ENCODE measurements at places on chromosomes 2 and 18.
A peak's percentile ranks its signal among the peaks of the same experiment; 100 is the strongest.

DNA sequence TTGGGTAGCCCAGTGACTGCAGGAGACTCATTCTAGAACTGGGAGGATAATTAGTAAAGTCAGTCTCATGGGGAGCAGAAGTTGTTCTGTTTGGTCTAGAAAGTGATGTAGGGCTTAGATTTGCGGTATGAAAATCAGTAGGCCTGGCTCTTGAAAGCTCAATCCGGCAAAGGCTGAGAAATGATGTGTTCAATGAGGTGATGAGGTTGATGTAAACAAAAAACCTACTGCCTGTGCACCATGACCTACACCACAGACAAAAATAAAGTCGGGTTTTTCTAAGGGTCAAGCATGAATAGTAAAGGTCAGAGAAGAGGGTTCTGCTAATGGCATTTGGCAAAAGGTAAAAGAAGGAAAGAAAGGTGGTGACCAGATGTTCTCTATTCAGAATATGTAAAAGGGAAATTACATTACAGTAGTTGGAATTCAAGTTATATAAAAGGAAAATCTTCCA lies 80.8 kb upstream of the COL5A2 start:
- DNase-seq, result no peak

DNA sequence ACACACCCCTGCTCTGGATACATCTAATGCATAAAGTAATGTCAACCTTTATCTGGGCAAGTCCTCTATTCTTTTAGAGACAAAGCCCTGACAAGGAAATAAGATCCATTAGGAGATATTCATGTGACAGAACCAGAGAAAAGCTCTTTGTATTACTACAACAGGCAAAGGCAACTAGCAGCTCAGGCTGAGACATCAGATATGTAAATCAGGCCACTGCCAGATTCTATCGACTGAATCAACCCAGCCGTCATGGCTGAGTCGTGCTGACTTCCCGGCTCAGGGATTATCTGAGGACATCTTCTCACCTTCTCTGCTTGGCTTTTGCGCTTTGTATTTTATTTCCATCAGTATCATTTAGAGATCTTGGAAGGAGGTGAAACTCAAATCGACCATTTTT lies 294.5 kb downstream of the PLCL1 start:
- DNase-seq, result no peak

DNA sequence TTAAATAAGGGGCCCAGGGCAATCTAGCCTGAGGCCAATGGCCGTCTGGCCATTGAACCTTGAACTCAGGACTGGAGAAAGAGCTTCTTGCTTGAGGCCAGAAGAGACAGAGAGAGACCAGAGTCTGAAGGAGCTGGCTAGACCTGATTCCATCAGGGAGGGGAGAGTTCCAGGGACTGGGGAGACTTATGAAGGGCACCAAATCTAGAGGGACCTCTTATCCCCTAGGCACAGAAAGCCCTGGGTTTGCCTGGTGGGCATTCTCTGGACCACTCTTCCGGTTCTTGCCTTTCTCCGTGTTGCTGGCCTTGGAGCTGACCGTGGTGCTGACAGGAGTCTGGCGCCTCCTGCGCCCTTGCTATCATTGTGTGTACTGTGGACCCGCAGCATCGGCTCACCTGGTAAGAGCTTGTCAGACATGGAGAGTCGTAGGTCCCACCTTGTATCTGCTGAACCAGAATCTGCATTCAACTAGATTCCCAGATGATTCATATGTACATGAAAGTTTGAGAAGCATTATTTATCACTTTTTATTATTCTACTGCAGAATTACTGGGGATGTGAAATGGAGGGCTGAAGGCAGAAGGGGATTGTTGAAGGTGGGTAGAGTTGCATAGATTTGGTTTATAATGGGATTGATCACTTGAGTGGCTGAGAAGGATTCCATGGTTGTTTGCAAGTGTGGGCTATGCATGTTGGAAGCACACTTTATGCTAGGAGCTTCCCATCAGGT lies 4.3 kb upstream of the TRPM8 start:
- DNase-seq, result no peak

DNA sequence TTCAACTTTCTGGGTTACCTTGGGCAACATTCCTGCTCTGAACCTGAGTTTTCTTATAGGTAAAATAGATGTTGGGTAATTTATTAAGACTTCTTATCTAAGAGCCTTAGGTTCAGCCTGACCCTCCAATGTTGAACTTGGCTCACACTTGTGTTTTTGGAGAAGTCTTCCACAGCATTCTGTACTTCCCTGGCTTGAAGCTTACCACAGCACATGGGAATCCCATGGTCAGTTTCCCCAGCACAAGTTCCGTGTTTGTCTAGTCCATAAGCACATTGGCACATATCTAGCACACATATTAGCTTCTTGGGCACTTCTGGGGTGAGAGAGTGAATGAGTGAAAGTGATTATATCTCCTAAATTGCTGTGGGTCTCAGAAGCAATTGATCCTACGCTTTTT lies 782.5 kb upstream of the HS6ST1 start:
- DNase-seq, result no peak

GRCh38 chr2:149344105-149344504 lies 13.7 kb downstream of the LYPD6 start:
- DNase-seq, result no peak

DNA sequence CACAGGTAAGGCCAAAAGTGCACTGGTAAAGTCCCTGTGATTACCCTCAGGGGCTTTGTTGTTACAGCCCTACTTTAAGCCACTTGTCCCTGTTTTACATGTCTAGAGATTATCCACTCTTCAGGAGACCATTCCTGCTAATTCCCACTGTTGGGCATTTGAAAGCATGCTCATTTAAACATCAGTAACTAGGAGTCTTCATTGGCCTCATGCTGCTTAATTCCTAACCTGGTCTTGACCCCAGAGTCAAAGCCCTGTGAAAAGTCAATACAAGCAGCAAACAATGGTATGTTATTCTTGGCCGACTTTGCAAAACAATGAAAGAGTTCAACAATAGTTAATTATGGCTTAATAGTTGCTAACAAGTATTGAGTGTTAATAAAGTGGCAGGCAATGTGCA lies 23.2 kb downstream of the AFF3 start:
- no peak for DNase-seq

- DNase-seq, result no peak
Observed at GRCh38 chr2:136424112-136424511, 306.2 kb upstream of the CXCR4 start.

- no peak for DNase-seq
Observed at GRCh38 chr2:64394153-64394552, 59.8 kb upstream of the LGALSL start.

DNA sequence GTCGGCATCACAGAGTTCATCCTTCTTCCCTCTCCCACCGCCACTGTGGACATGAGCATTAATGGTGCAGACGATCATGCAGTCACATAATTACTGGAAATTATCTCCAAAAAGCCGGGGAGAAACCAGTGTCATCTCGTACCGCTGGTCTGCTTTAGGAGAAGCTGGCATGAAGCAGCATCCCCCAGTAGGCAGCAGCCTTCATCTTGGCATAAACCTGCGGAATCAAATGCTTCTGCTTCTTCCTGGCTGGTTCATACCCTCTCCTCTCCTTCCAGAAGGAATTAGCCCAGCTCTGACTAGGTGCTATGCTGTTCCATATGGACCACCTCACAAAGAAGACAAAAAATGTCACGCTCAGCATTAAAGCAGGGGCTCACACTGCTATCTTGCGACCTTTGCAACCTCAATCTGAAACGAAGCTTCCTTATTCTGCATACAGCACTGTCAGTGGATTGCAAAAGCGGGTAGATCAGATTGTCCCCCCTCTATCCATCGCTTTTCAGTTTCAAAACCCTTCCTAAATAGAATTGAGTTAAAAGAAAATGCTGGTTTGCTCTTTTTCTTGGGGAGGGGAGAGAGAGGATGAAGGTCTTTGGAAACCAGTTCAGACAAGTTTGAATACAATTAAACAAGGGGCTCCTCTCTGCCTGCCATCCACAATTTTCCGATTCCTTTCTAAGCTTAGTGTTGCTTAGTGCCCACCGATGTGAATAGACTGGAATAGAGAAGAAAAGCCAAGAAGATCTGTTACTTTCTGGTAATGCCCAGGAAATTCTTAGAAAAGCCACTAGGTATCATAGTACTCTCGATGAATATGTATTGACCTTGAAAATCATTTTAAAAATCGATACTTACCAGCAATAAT lies 212.1 kb upstream of the ZNF521 start:
- DNase-seq, result no peak

DNA sequence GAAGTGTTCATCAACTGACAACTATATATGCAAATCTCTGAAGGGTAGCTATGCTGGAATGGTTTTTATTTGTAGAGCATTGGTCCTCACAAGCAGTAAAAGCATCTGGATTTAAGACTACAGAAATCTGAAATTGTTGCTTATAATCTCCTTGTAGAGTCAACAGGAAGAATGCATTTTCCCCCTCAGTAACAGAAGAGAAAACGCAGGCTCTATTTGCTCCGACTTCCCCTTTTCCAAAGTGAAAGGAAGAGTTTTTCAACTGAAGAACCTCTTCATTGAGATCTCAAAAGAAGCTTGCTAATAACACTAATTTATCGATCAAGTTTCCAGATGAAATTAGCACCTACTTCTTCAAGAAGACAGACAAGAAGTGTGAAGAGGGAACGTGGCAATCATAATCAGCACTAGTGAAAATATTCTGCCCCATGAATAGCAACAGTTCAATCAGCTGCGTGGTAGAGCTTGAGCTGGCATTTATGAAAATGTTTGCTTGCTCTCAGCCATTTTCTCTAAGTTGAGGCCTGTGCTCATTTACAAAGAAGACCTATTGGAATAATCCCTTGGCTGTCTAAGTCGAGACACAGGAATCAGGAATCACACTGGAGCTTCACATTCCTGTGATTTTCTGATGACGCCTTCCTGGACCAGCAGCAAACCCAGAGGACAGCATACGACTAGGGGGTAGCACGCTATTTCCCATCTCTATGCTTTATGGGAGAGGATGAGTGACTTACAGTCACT lies 43.7 kb downstream of the TGIF1 start:
- DNase-seq, result peak; percentile 57

DNA sequence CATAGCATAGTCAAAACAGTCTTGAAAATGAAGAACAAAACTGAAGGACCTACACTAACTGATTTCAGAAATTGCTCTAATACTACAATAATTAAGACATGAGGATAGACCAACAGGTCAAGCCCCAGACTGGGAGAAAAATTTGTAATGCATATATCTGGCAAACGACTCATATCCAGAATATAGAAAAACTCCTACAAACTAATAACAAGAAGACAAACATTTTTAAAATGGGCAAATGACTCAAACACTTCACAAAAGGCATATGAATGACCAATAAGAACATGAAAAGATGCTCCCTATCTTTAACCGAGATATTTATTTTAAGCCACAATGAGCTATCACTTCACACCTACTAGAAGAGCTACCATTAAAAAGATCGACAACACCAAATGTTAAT lies 14.2 kb downstream of the TGFBRAP1 start:
- no peak for DNase-seq

GRCh38 chr2:45699032-45699658 lies 47.7 kb downstream of the PRKCE start:
- DNase-seq, result no peak

DNA sequence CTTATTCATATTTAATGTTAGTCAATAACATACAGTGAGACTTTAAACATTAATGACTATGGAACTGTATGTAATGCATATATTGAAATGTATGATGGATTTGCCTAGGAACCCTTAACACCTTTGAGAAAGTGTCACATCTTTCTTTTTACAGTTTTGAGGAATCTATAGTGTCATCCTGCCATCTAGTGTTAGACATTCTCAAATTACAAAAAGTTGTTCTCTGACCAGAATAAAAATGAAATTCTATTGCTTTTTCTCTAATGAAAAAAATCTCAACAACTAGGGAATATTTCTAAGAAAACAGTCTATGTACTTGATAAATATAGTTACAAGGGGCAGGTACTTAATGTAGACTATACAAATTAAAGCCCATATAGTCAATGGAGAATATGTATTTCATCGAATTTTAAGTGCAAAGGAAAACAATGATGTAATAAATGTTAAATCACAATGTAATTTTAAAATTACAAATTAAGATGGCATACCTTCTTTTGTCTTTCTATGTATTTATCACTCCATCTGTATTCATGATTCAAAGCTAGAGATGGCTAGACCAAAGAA lies 5.1 kb upstream of the CALCRL start:
- no peak for DNase-seq

GRCh38 chr2:222928335-222928734 lies 67.5 kb downstream of the ACSL3 start:
- no peak for DNase-seq

DNA sequence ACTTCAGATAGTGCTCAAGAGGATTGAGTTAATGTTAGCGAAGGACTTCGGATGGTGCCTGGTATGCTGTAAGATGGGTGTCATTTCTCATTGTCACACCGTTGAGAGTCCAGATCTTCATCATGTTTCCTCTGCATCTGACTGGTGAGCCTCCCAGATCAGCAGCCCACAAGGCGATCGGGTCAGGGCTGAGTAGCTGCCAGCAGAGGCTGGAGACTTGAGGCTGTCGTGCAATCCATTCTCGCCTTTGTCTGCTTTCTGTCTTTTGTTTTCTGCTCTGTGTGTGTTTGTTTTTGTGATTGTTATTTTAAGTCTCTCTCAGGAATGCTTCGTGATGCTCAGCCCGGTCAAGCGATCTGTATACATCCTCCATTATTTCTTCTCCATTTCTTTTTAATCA lies 95.8 kb downstream of the TGOLN2 start:
- DNase-seq, result no peak

DNA sequence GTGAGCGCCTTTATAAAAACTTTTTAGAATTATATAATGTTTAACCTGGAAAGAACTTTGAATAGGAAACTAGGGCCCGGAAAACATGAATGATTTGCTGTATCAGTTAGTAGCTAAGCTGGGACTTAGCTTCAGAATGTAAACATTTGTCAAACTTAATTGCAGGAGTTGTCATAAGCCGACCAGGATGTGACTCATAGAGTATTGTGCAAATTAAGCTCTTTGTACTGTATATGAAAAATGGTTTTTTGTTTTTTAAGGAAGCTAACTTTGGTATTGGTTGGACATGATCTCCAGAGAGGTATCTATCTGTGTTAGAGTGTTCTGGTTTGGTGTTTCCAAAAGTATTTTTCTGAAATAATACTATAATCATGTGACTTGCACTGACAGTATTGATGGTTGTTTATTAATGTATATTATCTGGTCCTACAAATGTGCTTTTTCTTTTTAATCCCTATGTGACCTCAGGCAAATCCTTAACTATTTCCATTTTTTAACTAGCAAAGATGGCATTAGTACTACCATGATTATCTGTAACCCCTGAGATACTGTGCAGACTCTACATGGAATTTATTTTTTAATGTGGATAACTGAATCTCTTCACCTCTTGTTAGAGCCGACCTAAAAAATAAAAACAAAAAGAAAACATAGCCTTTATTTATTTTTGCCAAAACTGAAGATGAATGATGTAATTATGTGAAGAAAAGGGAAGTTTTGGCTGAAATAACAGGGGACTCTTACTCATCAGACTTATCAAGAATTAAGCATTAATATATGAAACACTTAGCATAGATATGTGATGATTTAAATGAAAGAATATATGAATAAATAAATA lies 11.7 kb downstream of the YIPF4 start:
- DNase-seq, result peak; percentile 91

- DNase-seq, result no peak
Observed at GRCh38 chr18:70376914-70377258, 88.0 kb downstream of the SOCS6 start.

All from MV-4-11 (cell line).